ENCODE measurements at places on chromosomes 13 and 19.

- no peak for DNase-seq
These were observed 11.8 kb downstream of the FXYD5 start for GRCh38 chr19:35166100-35167063.

DNA sequence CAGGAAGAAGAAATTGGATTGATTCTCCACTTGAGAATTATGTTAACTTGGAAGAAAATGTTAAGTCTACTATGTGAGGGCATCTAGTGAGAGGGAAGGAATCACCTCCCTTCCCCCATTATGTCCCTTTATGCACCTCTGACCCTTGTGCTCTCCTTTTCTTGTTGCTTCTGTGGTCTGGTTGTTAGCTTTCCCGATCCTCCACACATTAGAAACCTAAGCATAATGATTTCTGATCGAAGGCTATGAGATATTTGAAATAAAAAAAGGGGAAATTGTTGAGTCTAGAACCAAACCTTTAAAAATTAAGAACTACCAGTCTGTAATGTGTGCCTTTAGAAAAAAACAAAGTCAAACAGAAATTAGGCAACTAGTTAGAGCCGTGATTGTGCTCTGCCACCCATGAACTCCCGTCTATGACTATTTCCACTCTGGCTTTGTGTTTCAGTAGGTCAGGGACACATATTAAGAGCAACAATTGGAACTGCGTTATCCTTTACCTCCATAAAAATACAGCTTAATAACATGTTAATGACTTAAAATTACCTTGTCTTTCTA is 463 bp upstream of the GPC6 start:
- DNase-seq: no peak

- DNase-seq: no peak
These were observed 13.4 kb upstream of the TUBGCP3 start for GRCh38 chr13:112601371-112601770.

DNA sequence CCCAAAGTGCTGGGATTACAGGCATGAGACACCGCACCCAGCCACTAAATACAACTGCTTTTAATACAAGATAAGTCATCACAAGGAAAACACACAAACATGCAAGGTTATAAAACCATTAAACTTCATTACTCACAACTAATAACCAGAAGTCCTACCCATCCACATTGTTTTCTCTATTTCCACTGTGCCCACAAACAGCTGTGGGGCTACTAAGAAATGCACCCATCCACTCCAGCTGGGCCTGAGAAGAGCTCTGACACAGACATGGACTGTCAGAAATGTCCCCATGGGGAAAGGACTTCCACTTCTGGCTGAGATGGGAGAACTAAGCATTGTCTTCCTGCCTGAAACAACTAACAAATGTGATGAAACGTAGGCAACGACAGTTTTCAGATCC is 17.2 kb downstream of the SAFB2 start:
- no peak for DNase-seq

DNA sequence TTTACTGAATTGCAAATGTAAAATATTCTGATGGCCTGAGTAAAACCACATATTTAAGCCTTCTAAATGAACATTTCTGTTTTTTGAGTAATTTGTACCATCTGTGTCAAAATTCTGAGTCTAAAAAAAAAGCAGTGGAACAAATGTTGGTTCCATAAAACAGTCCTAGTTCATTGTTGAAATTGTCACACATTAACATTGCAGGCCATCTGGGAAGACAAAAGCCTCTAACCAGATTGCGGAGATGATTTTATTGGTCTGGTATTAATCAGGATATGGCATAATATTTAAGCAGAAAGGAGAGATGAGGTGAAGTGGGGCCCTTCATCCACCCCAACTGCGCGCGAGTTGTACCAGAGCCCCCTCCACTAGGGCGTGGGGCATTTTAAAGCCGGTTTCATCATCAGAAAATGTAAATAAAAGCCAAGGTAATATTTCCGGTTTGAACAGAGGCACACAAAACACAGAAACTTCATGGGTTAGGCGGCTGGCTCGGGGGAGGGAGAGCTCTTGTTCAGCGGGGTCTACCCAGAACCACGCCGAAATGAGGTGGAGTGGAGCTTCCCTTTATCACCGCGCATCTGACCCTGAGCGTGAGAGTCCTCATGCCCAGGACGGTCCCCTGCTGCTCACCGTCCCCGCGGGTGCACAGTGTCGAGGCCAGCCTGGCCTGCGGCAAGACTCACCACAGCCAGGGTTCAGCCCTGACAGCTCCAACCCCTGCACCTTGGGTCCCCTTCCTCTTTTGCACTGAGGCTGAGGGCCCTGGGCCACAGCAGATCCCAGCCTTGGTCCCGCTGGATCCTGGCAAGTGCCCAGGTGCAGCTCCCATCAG is 169.2 kb downstream of the URI1 start:
- DNase-seq: no peak

GRCh38 chr13:22200440-22200839 is 529.6 kb downstream of the FGF9 start:
- DNase-seq: no peak

GRCh38 chr19:47448360-47448727 is 23.3 kb downstream of the SLC8A2 start:
- no peak for DNase-seq

DNA sequence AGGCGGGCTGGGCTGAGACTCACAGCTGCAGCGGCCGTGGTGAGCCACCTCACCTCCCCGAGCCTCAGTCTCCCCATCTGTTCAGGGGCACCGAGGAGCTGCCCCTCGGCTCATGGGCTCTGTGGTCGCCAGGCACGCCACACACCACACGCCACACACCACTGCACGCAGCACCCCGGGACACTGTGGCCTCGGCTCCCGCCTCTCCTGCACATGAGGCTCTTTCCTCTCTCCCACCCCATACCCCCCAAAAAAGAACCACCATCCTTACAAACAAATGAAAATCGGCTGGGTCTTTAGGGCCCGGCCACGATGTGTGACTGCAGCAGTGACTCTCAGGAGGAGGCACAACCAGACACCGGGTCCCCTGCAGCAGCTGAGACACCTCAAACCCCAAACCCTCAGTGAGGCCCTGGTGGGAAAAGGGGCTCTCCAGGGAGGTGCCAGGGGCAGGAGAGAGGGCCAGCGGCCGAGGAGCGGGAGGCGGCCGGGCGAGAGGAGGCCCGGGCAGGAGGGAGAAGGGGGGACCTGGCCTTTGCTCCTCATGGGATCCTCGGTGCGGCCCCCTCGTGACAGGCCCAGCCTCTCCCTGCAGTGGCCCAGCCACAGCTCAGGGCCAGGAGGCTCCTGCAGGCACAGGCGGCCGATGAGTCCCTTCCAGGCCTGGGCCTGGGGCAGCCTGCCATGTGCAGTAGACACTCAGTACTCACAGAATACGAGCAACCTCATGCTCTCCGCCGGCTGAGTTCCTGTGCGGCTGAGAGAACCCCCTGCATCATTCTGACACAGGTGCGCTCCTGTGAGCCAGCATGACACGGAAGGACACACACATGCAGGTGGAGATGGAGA is 66.3 kb downstream of the RASA3 start:
- no peak for DNase-seq

- DNase-seq: no peak
These were observed 24.7 kb downstream of the ZSWIM9 start for GRCh38 chr19:48194844-48195830.

GRCh38 chr13:74210693-74211393 is 76.6 kb upstream of the KLF12 start:
- DNase-seq: no peak

DNA sequence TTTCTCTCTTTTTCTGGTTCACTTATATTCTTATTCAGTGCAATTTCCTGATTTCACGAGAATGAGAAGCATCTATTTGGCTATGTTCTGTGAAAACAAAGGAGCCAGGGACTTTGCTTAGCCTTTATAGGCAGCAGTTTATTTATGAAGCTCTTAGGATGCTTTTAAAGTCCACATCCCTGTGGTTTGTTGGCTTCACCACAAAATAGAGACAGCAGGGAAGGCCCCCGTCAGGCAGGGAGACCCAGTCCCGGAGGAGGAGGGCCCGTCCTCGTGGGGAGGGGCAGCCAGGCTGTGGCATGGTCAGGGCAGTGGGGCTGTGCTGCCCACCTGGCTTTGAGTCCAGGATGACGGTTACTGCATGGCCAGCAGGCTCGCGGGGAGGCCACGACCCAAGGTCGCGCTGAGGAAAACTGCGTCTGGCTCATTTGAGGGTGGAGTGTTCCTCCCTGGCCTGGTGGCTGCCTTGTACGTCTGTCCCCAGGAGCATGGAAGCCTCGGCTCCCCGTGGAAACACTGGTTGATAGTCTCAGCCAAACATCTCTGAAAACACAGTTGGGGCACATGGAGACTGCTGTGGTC is 92.7 kb downstream of the ATP11A start:
- DNase-seq: no peak

DNA sequence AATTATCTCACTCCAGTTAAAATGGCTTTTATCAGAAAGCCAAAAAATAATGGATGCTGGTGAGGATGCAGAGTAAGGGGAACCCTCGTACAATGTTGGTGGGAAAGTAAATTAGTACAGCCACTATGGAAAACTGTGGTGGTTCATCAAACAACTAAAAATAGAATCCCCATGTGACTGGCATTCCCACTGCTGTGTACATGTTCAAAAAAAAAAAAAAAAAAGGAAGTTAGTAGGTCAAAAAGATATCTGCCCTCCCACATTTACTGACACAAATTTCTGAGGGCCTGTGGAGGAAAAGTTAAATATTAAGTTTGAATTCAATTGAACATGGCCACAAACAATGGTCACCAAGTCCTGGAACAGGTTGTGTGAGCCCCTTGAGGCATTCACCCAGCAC is 9.8 kb upstream of the ZSCAN5A start:
- no peak for DNase-seq

GRCh38 chr19:46753420-46754155 is 7.3 kb upstream of the STRN4 start:
- no peak for DNase-seq

- DNase-seq: no peak
These were observed 10.5 kb upstream of the TDRD12 start for GRCh38 chr19:32709032-32709431.

GRCh38 chr19:5261156-5261890 is 79.3 kb downstream of the PTPRS start:
- DNase-seq: no peak

DNA sequence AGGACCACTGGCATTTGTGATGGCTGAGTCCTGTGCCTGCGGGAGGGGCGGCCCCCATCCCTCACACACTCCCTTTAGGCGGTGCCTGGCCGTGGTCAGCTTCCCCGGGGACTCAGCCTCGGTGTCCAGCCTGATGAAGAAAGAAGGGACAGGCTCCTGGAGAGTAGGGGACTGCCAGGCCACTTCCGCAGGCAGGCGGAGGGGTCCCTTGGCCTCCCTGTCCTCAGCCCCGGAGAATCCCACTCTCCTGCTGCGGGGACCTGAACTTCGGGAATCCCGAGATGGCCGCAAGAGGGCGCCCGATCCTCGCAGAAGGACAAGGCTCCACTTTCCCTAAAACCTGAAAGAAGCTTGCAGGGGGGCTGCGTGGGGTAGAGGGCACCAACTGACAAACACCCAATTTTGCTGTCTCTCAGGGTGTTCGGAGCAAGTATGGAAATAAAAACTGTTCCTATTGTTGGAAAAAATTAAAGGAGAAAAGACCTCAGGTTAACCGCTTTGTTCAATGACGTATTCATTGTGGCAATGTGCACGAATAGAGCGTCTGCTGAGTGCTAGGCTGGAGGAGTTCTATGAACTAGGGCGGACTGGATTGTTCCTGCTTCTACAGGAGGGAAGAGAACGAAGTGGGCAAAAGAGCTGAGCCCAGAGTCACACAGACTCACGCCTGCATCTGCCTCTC is 297.3 kb downstream of the ZNF536 start:
- peak; percentile 63 for DNase-seq

GRCh38 chr13:105920370-105920769 is 615.1 kb downstream of the EFNB2 start:
- DNase-seq: no peak

- peak; percentile 65 for DNase-seq
These were observed 800 bp downstream of the ELL start for GRCh38 chr19:18520848-18521691.

DNA sequence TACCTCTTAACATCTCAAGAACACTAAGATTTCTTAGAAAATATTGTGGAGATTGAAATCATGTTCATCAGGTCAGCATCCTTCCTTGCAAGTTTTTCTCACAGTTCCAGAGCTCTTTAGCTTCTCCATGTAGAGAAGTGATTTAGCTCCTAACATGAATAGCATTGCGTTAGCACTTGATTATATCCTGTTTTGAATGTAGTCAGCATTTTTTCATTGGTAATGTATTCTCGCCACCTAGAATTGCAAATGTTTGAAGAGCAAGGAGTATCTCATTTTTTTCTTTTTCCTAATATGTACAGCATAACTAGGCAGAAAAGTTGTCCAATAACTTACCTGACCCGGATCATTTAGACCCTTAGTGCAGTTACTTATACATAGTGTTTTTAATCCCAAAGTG is 6.6 kb downstream of the ZNF470 start:
- no peak for DNase-seq

DNA sequence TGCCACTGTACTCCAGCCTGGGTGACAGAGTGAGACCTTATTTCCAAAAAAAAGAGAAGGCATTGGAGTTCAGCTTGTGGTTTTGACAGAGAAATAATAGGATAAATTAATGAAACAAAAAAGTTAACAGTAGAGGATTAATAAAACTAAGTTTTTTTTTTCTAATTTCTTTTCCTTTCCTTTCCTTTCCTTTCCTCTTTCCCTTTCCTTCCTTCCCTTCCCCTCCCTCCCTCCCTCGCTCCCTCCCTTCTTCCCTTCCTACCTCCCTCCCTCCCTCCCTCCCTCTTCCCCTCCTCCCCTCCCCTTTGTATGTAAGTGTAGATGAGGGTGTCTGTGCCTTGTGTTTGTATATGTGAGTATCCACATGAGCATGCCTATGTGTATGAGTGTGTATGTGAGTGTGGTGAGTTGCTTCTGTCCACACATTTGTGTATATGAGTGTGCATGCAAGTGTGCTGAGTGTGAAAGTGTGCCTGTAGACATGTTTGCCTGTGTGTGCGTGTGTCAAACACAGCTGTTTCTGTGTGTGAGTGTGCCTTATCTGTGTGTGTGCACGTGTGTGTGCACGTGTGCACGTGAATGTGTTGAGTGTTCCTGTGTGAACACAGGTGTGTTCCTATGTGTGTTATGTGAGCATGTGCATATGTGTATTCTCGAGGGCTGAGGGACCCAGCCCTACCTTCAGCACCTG is 12.5 kb upstream of the MZF1 start:
- no peak for DNase-seq

- DNase-seq: no peak
These were observed 389.3 kb downstream of the SUCLA2 start for GRCh38 chr13:47611664-47612288.

DNA sequence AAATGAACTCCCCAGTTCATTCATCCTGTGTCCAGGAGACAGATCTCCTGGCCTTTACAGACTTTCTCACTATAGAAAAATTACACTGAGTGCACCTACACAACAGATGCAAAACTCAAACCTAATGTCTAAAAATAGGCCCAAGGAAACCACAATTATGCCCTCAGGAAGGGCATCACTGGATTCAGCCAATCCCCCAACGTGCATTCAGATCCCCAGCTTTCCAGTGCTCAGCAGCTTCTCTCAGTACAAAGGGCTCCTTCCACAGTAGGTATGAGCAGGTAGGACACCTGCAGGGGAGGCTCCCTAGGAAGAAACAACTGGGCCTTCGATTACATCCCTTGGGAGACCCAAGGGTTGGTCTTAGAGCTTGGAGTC is 2.1 kb downstream of the ZNF709 start:
- no peak for DNase-seq

GRCh38 chr13:29707876-29708543 is 112.5 kb upstream of the SLC7A1 start:
- no peak for DNase-seq

All from right kidney (tissue), 9 donors.